ENCODE measurements at places on chromosomes 2 and 18. TPM values are rescaled to one million over a fixed set of nuclear protein-coding genes. Genes with fewer than 3 reads are reported as not detected.

Gene ARHGAP28
- 84.0 TPM for total RNA-seq

Gene TNFRSF11A
- 11.1 TPM for total RNA-seq

Gene NTSR2
- not detected for total RNA-seq

Gene DTNB
- 14.0 TPM for total RNA-seq

Gene MC2R
- total RNA-seq, result not detected

Gene CPO
- total RNA-seq, result 0.53 TPM

Gene GCA
- total RNA-seq, result 22.3 TPM

Gene CCDC68
- total RNA-seq, result 41.3 TPM

Gene KCNG2
- total RNA-seq, result 0.21 TPM

Gene SLC16A14
- total RNA-seq, result 13.7 TPM

- no peak for DNase-seq
These were observed 16.6 kb downstream of the POLE4 start for GRCh38 chr2:74975016-74975415.

DNA sequence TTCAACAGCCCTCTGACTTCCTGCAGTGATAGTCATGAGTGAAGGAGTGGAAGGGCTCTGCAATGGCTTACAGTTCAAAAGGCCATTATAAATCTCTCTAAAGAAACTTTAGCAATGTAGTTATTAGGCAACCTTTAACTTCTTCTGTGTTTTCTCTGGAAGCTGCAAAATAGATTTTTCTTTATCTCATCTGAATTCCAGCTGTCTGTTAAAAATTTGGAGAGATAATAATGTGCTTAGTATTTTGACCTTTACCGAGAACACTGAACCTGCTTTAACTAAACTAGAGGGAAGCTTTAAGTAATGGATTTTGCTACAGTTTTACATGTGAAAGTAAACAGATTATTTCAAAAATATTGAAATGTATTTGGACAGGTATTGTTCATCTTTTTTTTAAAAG lies 847.9 kb downstream of the ERBB4 start:
- no peak for DNase-seq

- no peak for DNase-seq
These were observed 879.0 kb downstream of the DSC3 start for GRCh38 chr18:30163573-30163972.

GRCh38 chr2:200469708-200470211 lies 40.1 kb downstream of the KCTD18 start:
- no peak for DNase-seq

DNA sequence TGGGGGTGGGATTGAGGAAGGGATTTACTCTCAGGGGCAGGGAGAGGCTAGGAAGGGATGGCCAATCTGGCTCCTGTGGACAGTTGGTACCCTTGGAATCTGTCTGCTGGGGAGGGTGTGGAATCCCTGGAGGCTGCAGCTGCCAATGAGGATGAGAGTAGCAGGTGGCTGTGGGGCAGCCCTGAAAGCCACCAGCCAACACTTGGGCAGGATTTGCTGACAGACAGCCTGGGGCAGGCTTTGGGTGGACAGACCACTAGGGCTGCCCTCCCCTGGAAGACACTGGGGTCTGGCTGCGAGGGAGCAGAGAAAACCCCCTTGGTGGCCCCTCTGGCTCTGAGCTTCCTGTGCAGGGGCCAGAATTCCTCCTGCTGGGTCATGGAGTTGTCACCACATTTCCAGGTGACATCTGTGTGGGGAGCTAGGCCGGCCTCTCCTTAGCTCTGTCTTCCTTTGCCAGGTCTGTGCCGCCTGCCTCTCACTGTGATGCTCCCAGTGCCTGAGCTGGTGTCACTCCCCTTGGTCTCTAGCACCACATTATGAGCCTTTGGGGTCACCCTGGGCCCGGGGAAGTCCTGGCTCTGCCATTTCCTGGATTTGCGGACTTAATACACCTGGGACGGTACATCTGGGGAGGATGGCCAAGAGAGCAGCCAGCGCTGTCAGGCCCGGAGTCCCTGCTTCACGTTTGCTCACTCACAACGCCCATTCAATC lies 13.4 kb upstream of the ARHGEF4 start:
- DNase-seq, result no peak

GRCh38 chr18:39380866-39381265 lies 1815.3 kb upstream of the CELF4 start:
- DNase-seq, result no peak

GRCh38 chr2:85702172-85702571 lies 8.0 kb downstream of the GNLY start:
- no peak for DNase-seq

DNA sequence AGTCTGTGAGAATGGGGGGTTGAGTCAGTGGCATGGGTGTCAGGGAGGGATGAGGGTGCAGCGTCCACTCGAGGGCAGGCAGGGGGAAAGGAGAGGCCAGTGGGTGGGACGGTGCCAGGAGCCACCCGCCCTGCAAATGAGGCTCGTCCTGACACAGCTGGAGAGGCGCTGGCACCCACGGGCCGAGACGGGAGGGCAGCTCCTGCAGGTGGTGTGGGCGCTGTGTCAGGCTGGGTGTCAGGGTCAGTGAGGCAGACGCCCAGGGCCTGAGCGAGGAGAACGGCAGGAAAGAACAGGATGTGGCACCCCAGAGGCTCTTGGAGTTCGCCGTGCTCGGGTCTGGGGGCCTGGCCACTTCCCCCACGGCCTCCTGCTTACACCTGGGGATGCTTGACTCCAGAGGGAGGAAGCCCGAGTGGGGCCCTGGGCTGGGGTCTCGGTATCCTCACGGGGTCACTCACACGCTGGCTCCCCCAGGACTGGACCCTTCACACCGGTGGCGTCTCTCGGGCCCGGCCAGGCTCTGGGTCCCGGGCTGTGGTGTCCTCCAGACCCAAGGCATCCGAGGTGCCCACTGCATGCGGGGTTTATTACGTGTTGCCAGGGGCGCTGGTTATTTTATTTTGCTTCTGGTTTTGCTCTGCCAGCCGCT lies 130.5 kb upstream of the CTDP1 start:
- no peak for DNase-seq

GRCh38 chr2:147460155-147460554 lies 384.7 kb upstream of the ACVR2A start:
- DNase-seq, result no peak

- DNase-seq, result no peak
These were observed 67.9 kb downstream of the CERS6 start for GRCh38 chr2:168524005-168524404.

GRCh38 chr2:102313471-102313870 lies 2.1 kb downstream of the IL1RL1 start:
- no peak for DNase-seq

DNA sequence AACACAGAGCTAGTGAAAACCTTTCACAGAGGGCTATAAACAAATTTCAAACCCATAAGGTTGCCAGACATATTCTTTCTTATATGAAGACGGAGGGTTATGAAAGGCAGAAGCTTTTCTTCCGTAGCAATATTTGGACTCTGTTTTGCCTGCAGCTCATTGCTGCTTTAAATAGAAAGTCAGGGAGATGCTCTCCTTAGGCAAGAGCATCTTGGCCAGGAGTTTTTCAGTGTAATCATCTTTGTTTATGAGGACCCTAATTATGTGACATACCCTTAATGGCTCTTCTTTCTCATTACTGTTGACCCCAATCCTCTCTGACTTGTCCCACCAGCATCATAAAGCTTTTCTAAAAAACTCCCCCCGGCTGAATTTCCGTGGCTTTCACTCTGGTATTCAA lies 433.4 kb upstream of the NRXN1 start:
- DNase-seq, result no peak
